HFF-Myc (cell line): ENCODE measurements at places on chromosomes 5 and 9.

GRCh38 chr9:3887786-3888496 lies 362.1 kb upstream of the RFX3 start:
- no peak for DNase-seq

- DNase-seq = no peak
Measured at GRCh38 chr9:129624168-129624759, 1.7 kb upstream of the NTMT1 start.

DNA sequence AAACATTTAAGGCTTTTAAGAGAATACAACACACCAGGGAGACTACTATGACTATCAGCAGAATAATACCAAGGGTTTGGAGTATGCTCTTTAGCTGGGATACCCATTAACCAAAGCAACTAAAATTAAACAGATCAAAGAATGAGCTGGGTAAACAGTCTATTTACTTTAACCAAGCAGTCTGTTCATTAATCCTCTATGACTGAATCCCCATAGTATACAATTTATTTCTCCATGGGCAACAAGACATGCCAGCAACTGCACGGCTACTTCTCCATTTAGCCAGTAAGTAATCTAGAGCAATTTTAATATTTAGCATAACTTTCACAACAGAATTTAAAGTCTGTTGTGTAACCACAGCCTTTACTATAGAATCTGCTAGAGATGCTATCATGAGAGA lies 77.6 kb downstream of the CDO1 start:
- no peak for DNase-seq

- no peak for DNase-seq
Measured at GRCh38 chr5:163622799-163623198, 117.4 kb downstream of the MAT2B start.

DNA sequence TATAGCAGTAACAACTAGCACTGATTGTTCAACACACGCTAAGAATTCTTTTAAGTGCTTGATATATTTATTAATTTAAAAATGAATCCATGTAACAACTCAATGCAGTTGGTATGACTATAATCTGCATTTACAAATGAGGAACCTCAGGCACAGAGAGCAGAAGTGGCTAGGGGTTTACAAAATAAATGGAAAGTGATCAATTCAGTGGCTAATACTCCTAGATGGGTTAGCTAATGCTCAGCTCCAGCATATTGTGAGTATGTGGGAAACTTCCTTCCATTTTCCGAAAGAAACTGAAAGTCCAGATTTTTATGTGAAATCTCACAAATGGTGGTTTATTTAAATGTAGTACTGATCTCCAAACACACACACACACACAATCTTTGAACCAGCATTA lies 128.0 kb downstream of the RFX3 start:
- no peak for DNase-seq

DNA sequence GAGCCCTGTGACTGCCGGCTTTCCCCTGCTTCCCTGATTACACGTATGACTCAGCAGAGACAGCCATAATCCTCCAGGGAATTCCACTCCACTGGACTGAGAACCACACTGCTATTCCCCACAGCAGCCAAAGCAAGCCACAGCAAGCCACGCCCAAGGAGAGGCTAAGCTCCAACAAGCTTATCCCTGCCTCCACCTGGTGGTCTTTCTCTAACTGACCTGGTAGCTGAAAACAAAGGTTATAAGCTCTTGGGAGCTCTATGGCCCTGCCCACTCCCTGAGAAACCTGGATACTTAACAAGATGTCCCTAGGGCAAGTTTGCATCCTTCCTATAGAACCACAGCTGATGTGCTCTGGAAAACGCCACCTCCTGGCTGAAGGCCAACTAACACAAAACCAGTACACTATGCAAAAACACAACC lies 613.7 kb upstream of the CDH18 start:
- DNase-seq = no peak

- DNase-seq = no peak
Measured at GRCh38 chr5:111379391-111379816, 132.9 kb downstream of the STARD4 start.

- DNase-seq = no peak
Measured at GRCh38 chr9:98583417-98583816, 125.3 kb downstream of the GABBR2 start.

- no peak for DNase-seq
Measured at GRCh38 chr9:114497236-114497635, 8.0 kb downstream of the WHRN start.

GRCh38 chr5:96149546-96149945 lies 187.9 kb upstream of the ELL2 start:
- no peak for DNase-seq

GRCh38 chr5:98497418-98497817 lies 276.0 kb upstream of the RGMB start:
- DNase-seq = no peak

DNA sequence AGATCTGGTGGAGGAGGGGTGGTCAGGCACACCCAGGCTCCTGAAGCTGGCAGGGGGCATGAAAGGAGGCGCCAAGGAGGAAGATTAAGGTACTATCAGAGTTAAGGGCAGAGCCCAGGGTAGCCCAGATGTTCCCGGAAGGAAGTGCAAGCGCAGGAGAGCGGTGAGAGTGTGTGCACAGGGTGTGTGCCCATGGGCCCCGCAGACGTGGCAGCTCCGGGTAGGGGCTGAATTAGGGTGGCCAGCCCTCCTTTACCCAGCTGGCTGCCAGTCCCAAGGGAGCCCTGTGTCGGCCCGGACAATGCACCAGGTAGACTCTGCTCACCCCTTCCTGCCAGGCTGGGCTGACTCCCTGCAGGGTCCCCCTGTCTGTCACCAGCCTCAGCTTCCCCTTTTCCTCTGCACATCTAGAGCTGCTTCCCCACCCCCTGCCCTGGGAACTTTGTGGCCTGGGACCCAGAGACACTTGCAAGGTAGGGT lies at the start of gene SMIM33:
SMIM33 (plus strand) TSS at position 184 of the 480 bp plus-strand sequence; CDS start at position 302, 118 bp downstream.
- no peak for DNase-seq

DNA sequence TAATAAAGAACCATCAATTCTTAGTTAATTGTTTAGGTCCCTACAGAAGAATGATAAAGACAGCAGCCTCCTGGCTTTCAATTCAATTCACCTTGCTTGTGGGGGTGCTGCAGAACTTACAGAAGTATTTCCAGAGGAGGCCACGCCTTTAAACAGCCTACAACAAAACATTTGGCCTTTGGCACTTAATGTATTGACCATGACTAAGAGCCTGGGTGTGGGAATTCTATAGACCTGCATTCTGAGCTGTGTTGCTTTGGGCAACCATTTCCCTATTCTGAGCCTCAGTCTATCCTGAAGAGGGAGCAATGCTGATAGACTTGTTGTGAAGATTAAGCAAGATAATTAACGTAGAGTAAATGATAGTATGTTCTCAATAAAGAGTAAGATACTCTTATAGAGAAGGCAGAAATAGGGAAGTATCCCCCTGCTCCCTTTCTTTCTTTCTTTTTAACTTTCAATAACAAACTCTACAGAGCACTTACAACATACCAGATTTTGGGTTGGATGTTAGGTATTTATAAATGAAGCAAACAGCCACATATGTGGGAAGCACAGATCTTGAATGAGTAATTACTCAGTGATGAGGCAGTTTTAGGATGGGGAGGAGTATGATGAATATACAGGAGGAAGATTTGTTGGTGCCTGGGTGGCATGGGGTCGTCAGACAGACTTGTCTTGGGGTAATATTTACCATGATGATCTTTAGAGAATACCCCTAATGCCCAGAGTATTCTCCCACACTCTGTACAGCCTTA lies 28.4 kb downstream of the PAPPA start:
- no peak for DNase-seq

DNA sequence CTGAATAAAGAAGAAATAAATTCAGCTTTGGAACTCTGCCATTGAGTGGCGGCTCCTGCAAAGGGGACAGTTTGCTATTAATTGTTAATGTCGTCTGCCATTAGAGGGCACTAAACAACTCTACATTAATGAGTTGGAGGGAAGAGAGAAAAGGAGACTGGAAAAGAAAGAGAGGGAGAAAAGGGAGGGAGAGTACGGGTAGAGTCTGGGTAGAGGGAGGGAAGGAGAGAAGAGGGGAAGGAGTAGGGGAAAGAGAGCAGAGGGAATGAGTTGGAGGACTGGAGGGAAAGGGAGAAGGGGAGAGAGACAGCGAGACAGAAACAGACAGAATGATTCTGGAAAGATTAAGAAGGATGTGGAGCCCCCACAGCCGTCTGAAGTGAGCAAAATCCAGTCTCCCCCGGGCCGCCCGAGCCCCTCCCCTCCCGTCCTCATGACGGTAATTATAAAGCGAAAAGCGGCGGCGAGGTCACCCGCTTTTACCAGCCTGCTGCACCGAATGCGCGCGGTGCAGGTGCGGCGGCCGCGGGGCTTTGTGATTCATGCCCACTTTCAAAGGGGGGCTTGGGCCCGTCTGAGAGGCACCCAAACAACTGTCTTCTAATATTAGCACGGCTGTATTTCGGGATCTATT lies 1.9 kb upstream of the FST start:
- DNase-seq = no peak

- no peak for DNase-seq
Measured at GRCh38 chr5:5755888-5756287, 333.4 kb downstream of the ICE1 start.

DNA sequence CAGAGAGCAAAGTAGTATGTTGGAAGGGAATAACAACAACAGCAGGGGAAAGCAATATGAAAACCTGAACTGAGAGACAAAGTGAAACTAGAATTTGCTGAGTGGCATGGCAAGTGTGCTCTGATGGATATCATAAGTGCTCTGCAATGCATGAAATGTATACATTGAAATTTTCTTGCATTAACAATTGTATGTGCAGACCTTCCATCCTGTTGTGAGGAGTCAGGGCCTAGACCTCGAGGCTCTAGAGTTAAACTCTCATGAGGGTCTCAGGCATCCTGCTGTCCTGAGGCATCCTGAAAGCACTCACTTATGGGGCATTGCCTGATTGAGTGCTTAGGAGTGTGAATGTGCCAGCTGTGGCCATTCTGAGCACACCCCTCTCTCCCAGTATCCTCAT lies 1.1 kb downstream of the ECM2 start:
- DNase-seq = no peak

- peak; percentile 19 for DNase-seq
Measured at GRCh38 chr9:22307013-22307711, 139.5 kb upstream of the DMRTA1 start.

- DNase-seq = no peak
Measured at GRCh38 chr5:159515909-159516415, 185.7 kb upstream of the IL12B start.

GRCh38 chr5:108101130-108101529 lies 280.8 kb downstream of the FBXL17 start:
- DNase-seq = no peak

DNA sequence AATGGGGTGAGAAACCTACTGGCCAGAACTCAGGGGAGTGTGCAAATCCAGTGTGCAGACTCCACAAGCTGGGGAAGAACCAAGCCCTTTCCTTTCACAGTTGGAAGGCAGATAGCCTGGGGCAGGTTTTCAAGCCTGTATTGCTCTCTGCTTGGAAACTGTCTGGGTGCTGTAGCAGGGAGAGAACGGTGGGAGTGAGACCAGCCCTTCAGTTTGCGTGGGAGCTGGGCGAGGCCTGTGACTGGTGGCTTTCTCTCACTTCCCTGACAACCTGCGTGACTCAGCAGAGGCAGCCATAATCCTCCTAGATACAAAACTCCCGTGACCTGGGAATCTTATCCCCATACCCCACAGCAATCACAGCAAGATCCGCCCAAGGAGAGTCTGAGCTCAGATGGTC lies 44.9 kb upstream of the SNCAIP start:
- no peak for DNase-seq

DNA sequence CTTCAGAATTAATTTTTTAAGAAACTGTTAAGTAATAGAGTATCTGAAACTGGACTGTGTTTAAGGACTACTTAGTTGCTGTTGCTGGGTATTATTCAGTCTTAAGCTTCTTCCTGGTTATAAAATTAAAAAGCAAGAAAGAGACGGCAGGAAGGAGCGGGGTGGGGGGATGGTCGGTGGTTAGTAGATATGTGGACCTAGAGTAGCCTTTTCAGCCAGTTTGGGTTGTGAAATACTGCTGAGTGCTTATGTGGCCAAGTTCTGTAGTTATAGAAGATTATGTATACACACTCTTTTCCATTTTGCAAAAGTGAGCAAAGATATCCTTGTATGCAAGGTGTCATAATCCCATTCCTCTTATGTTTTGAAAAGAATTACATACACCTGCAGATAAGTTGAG lies 28.5 kb downstream of the TRIO start:
- DNase-seq = no peak

DNA sequence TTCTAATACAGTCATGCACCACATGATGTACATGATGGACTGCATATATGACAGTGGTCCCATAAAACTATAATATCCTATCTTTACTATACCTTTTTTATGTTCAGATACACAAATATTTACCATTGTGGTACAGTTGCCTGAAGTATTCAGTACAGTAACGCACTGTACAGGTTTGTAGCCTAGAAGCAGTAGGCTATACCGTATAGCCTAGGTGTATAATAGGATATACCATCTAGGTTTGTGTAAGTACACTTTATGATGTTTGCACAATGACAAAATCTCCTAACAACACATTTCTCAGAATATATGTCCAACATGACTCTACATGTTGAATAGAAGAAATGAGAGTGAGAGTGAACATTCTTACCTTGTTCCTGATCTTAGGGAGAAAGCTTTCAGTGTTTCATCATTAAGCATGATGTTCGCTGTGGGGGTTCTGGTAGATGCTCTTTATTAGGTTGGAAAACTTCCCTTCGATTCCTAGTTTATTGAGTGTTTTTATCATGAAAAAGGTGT lies 31.8 kb downstream of the AMBP start:
- DNase-seq = no peak

DNA sequence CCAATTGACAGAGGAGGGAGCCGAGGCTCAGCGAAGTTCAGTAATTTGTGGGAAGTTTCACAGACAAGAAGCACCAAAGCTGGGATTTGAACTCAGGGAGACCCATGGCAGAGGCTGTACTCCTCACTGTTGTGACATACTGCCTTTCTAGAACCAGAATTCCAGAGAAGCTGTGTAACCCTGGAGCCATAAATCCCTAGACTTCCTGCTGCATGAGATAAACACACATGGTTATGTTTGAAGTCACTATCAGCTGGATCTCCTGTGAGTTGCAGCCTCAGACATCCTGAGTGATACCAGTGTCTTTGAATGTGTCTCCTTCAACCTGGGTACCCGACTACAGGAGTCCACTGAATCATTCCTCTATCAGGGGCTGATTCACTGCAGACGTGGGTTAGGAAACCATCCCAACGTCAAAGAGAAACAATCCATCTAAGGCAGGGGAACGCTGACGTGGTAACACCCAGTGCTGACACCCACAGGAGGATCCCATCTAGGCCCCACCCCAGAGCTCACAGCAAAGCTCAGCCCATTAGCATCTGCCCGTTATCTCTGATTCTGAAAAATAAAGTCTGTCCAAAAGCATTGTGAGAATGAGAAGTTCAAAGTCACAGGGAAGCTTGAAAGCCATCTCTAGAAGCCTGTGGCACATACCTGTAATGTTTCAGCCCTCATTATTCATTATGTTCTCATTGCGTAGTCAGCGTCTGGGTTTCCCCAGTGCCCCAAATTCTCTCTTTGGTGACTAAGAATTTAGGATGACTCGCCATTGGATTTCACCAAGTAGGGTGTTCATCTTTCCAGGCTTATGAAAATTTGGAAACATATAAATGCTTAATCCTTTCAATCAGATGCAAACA lies 36.3 kb upstream of the BASP1 start:
- DNase-seq = peak; percentile 78
